ENCODE measurements at places on chromosomes 1 and 21.

DNA sequence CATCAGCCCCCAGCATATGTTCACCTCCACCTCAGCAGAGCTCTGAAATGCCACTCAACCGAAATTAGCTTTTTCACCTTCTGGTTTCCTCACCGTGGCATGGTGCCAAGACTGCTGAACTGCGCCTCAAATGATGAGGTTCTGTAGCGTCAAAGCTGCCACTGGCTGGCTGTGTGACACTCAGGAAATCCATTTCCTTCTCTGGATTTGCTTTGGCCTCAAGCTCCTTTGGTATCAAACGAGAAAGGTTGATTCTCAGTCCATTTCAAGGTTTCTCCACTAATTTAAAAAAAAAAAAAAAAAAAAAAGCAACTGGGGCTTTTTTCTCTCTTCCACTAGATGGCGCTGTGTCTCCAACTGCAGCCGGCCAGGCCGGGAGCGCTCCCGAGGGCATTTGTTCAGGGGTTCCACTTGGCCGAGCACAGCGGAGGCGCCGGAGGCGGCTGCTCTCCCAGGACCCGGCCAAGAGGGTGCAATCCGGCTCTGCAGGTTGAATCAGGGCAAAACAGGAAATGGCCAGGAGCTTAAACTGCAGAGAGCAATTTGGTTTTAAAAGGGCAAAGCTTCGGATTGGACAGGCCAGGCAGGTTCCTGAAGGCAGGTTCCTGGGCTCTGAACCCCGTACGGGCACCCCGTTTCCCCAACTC lies 26.5 kb upstream of the PLA2G2C start:
- peak; percentile 53 for DNase-seq

GRCh38 chr1:192703283-192704206 lies 67.6 kb downstream of the RGS13 start:
- no peak for DNase-seq

DNA sequence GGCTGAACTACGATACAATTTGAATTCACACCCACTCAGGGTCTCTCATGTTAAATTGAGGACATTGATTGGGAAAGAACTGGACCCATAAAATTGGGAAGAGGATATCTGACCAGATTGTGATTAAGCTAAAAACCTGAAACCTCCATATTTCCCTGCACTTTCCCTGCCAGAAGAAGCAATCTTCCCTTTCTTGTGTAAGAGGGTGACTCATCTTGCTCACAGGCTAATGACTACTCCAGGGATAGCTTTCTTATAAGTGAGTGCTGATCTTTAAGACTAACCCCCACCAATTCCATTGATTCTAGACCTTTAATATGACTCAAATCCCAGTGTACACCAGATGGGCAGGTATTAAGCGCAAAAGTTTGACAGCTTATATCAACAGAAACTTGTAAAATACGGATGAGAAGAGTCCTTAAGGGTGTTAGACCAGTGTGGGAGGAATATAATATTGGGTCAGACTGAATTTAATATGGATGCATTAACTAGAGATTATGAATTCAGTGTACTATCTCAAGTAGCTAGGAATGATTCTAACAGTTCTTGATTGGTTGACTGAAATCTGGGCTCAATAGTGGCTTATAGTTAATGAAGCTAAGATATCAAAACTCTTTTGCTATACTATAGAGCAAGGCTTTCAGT lies 12.1 kb upstream of the SGIP1 start:
- DNase-seq: no peak

GRCh38 chr1:210598135-210598652 lies 269.5 kb downstream of the HHAT start:
- DNase-seq: no peak

- no peak for DNase-seq
These were observed 1765.2 kb downstream of the NCAM2 start for GRCh38 chr21:22763442-22763841.

DNA sequence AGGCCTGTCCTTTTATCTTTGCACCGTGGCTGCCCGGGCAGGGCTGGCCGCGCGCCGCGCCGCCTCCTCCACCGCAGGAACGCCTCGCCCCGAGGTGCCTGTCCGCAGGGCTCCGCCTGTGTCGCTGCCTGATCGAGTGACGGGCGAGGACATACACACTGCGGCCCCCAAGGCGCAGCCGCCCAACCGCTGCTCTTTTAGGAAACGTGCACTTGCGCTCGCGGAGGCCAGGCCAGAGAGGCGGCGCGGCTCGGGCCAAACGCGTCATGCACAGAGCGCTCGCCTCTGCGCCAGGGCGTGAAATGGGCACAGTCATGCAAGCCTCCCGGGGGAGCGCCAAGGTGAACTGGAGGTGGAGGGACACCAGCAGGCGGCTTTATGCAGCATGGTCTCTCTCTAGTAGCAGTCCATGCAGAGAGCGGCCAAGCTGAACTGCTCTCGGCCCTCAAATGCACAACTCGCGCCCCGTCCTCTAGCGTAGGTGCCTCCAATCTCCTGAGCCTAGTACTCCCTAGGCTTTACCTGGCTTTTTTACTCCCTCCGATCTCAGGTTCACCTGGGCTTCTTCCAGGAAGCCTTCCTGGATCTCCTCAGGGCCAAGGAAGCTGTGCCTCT lies 12.9 kb downstream of the TRABD2B start:
- DNase-seq: no peak

- DNase-seq: no peak
These were observed 146 bp upstream of the ZNF362 start for GRCh38 chr1:33256221-33256470.

- peak; percentile 56 for DNase-seq
These were observed 69.8 kb downstream of the TPR start for GRCh38 chr1:186304982-186305949.

- peak; percentile 56 for DNase-seq
These were observed 6.7 kb downstream of the LMO4 start for GRCh38 chr1:87335175-87335884.

GRCh38 chr1:167617153-167618147 lies 12.6 kb upstream of the RCSD1 start:
- peak; percentile 45 for DNase-seq

DNA sequence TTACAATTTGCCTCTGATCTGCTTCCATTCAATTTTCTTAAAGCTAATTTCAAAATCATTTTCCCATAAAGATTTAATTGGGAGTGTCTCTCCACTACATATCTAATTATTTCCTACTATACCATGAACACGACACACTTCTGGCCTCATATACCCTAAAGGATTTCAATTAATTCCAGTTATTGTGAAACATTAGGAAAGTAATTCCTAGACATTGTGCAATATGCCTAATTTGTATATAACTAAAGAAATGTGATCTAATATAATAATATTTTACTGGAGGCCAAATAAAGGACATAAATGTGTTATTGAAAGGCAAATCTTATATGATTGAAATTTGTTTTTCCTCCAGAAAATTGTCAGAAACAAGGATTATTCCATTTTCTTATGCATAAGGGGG lies 727.2 kb upstream of the ADGRL2 start:
- no peak for DNase-seq

GRCh38 chr1:205578780-205579571 lies 52.8 kb downstream of the ELK4 start:
- no peak for DNase-seq

DNA sequence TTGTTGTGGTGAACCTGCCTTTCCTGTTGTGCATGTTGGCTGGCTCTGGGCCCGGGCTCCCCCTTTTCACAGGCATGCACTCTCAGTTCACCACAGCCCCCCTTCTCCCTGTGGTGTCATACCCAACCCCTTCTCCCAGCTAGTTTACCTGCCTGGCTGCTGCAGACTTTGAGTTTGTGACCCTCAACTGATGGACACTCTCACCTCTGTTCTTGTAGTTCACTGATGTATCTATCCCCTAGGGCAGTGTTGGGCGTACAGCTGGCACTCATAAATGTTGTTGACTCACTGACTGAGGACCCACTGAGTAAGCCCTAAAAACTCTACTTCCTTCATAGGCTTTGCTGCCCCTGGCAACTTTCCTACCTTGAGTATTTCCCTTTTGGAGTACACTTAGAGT lies 54.9 kb downstream of the WDR64 start:
- DNase-seq: peak; percentile 27

- DNase-seq: no peak
These were observed 23.8 kb downstream of the DENND2D start for GRCh38 chr1:111176678-111177077.

GRCh38 chr1:153977250-153978240 lies at the start of gene JTB:
Gene JTB, minus strand, starts transcription at chr1:153977674. Its CDS starts 422 bp downstream, at chr1:153977252.
- peak; percentile 77 for DNase-seq

- DNase-seq: no peak
These were observed 104.4 kb upstream of the KCNK1 start for GRCh38 chr1:233509526-233509925.

DNA sequence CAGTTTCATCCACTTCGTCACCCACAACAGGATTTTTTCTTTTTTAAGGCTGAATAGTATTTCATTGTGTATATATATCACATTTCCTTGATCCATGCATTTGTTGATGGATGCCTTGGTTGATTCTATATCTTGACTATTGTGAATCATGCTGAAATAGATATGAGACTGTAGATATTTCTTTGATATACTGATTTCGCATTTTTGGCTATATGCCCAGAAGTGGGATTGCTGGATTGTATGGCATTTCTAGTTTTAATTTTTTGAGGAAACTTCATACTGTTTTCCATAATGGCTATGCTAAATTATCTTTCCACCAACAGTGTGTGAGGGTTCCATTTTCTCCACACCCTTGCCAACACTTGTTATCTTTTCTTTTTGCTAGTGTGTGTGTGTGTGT lies 5.0 kb downstream of the GUCA2B start:
- DNase-seq: no peak

DNA sequence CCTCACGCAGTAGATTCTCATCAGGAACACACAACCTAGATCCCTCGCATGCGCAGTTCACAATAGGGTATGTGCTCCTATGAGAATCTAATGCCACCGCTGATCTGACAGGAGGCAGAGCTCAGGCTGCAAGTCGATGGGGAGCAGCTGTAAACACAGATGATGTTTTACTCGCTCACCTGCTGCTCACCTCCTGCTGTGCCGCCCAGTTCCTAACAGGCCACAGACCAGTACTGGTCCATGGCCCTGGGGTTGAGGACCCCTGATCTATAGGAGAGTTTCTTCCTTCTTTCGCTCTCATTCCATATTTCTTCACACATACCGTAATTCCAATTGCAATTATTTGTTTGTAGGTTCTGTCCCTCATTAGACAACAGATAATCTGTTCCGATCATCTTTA lies 103.4 kb downstream of the CLEC20A start:
- no peak for DNase-seq

- no peak for DNase-seq
These were observed 11.0 kb downstream of the PRDM15 start for GRCh38 chr21:41868062-41868710.

DNA sequence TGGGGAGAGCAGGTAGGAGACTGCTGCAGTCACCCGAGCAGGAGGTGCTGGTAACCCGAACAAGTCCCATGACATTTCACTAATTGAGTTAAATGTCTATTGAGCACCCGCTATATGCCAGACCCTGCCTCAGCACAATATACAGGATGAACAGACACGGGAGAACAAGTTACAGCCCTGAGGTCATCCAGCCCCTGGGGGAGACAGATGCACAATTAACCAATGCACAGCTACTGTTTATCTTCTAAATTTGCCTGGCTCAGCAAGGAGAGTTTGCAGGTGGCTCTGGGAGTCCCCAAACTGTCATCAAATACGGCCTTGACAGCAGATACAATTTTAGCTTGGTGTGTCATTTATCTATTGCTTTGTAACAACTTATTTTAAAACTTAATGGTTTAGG lies 18.1 kb downstream of the CITED4 start:
- no peak for DNase-seq

GRCh38 chr1:33008051-33008914 lies 28.4 kb downstream of the AK2 start:
- no peak for DNase-seq

DNA sequence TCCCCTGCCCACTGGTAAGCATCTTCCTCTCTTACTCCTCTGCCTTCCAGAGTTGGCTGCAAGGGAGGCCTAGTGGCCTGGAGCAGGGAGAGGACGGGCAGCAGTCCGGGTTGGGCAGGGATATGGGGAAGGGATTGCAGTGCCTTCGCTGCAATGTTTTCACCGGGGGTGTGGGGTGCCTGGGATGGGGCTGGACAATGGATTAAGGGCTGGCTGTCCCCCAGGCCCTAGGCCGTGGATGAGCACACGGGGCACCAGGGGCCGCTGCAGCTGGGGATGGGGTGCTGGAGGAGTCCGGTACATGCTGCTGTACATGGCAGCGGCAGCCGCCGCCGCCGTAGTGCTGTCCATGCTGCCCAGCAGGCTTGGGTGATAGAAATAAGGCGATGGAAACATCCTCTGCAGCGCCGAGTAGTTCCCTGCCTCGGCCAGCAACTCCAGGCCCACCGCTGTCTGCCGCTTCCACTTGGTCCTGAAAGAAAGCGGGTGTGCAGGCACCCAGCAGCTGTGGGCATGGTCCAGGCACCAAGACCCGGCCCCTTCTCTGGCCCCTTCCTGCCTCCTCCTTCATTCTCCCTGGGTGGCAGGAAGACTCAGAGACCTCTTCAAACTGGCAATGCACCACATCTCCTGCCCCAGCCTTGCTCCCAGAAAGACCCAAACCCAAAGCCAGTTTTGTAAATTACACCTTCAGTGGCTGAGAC lies 4.8 kb downstream of the BARHL2 start:
- no peak for DNase-seq

- no peak for DNase-seq
These were observed 118.9 kb downstream of the GDAP2 start for GRCh38 chr1:117810553-117810952.

- DNase-seq: no peak
These were observed 64.9 kb downstream of the PRKAA2 start for GRCh38 chr1:56709995-56710394.

DNA sequence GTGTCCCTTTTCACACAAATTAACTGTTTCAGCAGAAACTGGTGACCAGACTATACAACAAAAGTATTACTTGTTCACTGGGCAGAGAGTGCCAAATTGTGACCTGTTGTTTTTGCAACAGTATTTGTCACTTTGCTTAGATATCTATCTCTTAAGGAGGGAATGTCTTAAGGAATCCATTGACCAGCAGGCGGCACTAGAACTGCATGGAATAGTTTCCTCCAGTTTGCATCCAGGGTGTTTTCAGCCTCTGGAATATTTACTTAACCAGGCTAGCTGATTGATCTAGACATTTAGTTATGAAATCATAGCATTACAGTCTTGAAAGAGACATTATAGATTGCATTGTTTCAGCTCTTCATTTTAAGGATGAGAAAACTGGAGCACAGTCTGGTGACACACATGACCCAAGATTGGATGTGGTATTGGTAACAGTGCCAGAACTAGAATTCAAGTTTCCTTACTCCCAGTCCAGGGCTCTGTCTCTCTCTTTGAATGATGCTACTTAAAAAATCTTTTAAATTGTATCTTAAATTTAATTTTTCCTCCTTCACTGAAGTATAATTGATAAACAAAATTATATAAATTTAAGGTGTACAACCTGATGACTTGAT lies 16.9 kb downstream of the RPTN start:
- no peak for DNase-seq

DNA sequence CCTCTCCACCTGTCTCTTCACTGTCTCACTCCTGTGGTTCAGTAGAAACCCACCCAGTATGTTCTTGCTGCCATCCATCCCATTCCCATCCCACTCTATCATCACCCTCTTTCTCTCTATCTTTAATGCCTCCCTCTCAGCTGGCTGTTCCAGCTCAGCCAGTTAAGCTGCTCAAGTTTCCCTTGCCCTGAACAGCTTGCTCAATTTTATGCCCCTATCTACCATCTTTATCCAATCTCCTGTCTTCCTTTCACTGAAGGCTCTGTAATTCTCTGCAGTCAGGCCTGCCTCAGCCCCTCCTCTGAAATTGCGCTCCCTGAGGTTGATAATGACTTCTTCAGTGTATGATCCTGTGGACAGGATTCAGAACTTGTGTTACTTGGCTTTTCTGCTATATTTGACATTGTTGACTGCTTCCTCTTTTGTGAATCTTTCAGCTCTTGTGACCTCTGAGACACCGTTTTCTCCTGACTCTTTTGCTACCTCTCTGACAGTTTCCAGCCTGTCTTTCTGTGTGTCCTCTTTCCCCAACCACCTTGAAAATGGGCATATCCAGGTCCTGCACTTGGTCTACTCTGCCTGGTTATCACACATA lies 13.9 kb upstream of the BCAR3 start:
- no peak for DNase-seq

All from CD4-positive, alpha-beta T cell treated with Interleukin-6 at 100 ng/mL for 8 hours (primary cell).